ENCODE measurements at places on chromosomes 13 and 19.

- no peak for DNase-seq
Observed at GRCh38 chr13:74573654-74574053, 439.4 kb upstream of the KLF12 start.

DNA sequence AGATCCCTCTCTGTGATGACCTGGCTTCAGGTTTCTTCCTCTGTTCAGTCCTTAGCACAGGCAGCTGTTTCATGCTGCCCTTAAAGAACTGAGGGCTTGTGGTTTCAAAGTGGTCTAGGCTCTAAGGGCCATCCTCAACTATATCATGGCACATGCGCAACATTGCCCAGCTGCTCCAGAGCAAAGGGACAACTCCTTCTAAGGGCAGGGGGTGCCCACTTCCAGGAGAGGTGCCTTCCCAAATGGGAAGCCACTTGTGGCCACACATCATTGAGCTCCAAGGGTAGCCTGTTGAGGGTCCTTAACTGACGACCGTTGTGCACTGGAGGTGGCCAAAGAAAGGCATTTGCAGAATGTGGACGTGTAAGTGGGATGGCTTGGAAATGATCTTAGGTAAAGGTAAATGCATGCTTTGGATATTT lies 7.3 kb downstream of the GPR183 start:
- no peak for DNase-seq

DNA sequence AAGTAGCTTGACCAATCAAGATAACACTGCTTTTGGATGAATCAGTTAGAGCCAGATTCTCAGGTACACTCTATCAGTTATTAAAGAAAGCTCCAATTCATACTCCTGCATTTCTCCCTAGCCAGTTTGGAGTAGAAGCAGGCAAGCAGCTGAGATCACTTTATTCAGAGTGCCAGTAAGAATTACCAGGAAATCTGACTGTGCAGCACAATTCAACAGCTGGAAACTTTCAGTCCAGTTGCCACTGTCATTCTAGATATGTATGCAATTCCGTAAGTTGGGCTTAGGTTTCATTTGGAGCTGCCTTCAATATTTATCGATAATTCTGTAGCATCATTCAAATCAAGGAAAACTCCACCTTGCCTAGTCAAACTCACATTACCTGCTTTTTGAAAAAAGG lies 2625.6 kb upstream of the PCDH20 start:
- DNase-seq, result no peak

GRCh38 chr13:33032037-33032625 lies 15.9 kb downstream of the KL start:
- no peak for DNase-seq

DNA sequence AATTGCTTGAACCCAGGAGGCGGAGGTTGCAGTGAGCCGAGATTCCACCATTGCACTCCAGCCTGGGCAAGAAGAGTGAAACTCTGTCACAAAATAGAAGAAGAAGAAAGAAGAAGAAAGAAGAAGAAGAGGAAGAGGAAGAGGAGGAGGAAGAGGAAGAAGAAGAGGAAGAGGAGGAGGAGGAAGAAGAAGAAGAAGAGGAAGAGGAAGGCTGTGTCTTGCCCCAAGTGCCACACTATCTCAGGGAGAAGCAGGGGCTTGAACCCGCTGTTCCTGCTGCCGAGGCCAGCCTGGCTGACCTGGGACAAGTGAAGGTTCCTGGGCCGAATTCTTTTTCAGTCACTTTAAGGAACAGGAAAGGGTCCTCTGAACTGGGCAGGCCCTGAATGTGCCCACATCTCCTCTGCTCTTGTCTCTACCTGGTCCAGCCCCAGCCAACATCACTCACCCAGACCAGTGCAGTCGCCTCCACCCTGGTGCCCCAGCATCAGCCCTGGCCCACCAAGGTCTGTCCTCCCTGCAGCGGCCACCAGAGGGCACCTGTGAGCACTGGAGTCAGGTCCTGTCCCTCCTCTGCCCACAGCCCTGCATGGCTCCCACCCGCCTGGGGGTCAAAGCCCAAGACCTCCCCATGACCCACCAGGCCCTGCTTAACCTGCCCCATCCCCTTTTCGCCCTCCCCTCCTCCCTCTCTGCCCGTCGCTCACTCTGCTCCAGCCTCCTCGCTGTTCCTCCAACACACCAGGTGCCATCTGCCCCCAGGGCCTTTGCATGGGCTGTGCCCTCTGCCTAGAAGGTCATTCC lies 20.0 kb downstream of the TICAM1 start:
- peak; percentile 78 for DNase-seq

DNA sequence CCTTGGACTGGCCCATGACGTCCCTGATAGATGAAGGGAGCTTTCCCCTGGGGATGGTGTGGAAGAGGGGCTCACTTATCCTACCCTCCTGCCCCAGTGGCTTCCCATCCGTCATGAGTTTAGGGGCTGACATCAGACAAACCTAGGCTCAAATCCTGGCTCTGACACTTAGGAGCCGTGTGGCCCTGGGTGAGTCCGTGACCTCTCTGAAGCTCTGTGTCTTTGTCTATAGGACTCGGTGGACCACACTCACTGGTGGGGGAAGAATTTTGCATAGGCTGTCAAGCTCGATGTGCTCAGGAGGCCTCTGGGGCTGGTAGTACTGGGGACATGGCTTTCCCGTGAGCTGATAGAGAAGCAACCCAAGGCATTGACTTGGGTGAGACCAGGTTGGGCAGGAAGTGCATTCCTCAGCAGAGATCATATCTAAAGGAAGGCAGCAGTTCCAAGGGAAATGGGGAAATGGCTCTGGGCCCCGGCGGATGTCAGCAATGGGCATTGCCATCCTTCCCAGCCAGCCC lies 17.4 kb upstream of the AP1M2 start:
- no peak for DNase-seq

DNA sequence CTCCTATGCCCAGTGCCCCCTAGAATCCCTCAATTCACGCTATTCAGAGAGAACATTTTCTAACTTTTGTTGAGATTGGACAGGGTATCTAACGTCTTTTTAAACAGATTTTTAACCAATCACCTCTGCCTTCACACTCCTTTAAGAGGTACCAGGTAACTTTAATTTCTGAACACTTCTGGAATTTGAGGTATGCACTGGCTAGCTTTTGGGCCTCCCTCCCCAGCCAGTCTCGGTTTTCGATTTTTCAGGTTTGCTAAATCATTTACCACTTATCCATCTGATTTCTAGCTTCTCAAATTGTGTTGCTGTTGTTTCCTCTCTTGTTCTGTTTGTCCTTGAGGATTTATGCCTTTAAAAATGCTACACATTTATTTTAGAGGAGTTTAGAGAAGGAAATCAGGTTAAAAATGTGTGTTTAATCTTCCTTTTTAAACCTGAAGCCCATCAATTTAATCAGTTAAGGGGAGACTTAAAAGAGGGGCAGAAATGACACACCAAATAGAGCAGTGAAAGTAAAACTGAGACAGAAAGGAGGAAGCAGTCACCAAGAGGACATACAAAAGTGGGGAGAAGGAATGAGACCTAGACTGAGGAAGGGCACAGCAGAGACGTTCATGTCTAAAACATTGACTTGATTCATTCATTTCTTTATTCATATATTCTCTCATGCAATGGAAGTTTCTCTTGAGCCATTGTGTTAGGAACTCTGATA lies 139.6 kb upstream of the HTR2A start:
- no peak for DNase-seq

GRCh38 chr19:13063461-13064091 lies 39.1 kb downstream of the LYL1 start:
- DNase-seq, result no peak

- DNase-seq, result no peak
Observed at GRCh38 chr13:33033051-33033812, 17.0 kb downstream of the KL start.

DNA sequence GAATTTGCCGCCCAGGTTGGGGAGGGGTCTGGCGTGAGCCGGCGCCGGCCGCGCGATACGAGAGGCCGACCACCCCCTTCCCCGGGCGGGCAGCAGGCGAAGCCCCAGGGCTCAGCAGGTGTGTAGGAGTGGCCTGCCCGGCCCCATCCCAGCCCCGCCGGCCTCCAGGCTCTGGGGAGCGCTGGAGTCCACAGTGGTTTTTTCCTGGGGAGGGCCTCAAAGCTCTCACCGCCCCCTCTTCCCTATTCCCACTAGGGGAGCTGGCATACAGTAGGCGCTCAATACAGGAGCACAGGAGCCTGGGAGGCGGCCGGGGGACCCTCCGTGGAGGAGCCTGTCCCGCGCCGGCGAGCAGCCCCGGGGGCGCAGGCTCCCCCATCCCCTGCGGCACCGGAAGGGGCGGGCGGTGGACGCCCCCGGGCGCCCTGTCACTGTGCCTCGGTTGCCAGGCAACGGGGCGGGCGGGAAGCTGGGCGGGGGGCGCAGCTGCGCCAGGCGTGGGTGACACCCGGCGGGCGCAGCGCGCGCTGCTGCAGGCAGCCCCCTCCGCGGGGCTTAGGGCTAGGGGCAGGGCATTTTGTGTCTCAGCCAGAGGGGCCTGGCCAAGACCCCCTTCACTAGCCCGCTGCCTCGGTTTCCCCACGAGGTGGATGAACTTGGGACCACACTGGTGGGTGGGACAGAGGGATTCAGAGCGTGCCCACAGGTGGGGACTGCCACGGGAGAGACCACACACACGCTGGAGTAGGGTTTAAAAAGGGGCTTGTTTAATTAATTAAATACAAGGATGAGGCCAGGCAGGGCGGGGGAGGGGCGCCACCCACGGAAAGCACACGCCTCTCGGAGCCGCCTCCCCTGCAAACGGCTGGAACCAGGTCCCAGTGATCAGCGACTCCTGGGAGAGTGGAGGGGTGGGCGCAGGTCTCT lies 3.6 kb upstream of the REXO1 start:
- DNase-seq, result no peak

DNA sequence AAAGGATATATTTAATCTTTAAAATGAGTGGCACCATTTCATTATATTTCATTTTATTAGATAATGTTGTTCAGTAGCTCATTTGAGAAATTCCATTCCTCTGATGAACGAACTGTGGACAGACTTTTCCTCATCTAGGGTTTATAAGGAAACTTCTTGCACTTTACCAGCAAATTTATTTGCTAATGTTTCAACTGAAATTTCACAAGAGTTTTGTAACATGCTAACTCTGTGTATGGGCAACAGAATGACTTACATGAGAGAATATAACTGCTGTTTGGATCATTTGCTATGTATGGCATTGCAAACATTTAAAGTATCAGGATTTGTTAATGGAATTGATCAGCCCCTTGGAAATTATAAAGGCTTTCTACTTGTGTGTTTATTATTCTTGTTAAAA lies 3.7 kb upstream of the IRS2 start:
- no peak for DNase-seq

- DNase-seq, result peak; percentile 79
Observed at GRCh38 chr19:41263042-41263849, 926 bp upstream of the HNRNPUL1 start.

DNA sequence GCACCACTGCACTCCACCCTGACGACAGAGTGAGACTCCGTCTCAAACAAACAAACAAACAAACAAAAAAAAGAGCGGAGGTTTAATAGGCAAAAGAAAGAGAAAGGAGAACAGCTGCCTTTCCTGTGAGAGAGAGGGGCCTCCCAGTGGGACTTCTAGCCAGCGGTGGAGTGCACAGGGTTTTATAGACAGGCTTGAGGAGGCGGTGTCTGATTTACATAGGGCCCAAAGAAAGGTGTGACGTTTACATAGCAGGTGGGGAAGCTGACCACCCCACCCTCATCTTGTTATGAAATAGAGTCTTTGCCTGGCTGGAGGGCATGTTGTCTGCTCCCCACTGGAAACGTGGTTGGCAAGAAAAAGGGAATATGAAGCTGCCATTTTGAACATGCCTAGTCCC lies 106.0 kb upstream of the CSNK1A1L start:
- no peak for DNase-seq

- DNase-seq, result no peak
Observed at GRCh38 chr13:85137516-85137915, 661.7 kb downstream of the SLITRK6 start.

- no peak for DNase-seq
Observed at GRCh38 chr19:48548253-48548911, 3.6 kb upstream of the SULT2B1 start.

DNA sequence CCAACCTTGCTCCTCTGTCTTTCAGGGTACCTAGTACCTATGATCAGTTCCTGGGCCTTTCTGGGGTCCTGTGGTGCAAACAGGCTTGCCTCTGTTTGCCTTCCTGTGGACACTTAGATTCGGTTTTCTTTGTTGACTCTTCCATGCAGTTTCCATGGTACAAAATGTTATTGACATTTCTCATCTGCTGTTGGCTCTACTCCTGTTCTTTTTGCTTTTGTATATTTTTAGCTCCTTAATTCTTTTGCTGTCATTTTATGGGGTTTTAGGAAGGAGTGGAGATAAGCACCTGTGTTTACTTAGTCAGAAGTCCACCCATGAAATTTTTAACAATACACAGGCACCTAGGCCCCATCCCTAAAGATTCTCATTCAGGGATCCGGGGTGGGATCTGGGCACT lies 20.5 kb upstream of the CNMD start:
- DNase-seq, result no peak

- DNase-seq, result no peak
Observed at GRCh38 chr13:51818781-51819511, 15.0 kb upstream of the DHRS12 start.

DNA sequence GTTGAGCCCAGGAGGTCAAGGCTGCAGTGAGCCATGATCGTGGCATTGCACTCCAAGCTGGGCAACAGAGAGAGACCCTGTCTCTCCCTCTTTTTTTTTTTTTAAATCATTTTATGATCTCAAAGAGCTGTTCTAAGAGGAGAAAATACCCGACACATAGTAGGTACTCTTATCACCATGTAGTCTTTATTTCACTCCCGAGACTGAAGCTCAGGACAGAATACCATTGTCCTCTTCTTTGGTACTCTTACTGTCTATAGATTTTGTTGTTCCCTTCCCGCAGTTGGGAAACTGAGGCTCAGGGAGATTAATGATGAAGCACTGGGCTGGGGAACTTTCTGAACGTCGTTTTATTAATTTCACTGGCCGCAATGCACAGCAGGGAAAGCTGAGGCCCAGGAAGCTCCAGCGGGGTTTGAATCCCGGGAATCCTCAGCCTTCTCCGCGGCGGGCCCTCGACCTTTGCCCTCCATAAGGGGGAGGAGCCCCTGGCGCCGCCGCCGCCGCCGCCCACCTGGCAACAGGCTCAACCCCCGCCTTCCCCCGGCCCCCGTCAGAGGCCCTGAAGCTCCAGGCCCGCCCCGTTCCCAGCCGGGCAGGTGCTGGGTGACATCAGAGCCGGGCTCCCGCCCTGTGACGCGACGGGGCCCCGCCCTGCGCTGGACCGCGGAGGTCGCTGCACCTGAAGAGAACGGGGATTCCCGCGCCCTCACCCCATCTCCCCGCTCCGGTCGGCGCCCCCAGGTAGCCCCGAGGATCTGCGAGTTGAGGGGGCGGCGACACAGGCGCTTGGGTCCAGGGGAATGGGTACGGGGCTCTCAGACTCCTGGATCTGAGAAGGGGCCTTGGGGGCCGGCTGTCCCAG lies 1.6 kb downstream of the MYH14 start:
- DNase-seq, result no peak

GRCh38 chr19:55452749-55453346 lies 8.6 kb downstream of the ISOC2 start:
- DNase-seq, result peak; percentile 42

DNA sequence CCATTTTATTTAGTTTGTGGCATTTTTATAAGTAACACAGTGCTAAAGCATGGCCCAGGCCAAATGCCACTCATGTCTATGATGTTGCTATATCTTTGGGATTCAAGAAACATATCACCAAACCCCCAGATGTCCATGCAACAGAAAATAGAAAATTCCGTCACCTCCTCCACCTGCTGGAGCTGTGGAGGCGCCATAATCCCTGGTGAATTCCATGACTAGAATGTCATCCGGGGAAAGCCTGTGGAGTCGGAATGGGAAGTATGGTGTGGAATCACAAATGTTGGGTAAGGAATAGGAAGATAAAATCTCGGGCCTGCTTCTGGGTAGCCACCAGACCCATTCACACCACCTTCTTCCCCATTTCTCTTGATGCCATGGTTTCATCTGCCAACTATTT lies 51.7 kb upstream of the RAP2A start:
- no peak for DNase-seq

- peak; percentile 39 for DNase-seq
Observed at GRCh38 chr19:11496391-11497163, 9.1 kb downstream of the ZNF653 start.
